ENCODE measurements at places on chromosomes 4 and X. TPM values are rescaled to one million over a fixed set of nuclear protein-coding genes. Genes with fewer than 3 reads are reported as not detected.

DNA sequence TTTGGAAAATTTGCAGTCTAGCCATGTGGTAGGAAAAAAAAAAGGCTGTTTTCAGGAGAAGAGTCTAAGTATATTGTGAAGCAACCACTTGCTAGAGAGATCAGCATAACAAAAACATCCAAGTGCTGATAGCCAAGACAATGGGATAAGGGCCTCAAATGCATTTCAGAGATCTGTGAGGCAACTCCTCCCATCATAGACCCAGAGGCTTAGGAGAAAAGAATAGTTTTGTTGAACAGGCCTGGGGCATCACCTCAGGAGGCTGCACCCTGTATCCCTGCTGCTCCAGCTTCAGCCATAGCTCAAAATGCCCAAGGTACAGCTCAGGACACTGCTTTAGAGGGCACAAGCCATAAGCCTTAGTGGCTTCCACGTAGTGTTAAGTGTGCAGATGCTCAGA lies 13.6 kb upstream of the GPR174 start:
- no peak for DNase-seq

Gene JAKMIP1
- total RNA-seq: 2.5 TPM

Gene SLC4A4
- 3.7 TPM for total RNA-seq

DNA sequence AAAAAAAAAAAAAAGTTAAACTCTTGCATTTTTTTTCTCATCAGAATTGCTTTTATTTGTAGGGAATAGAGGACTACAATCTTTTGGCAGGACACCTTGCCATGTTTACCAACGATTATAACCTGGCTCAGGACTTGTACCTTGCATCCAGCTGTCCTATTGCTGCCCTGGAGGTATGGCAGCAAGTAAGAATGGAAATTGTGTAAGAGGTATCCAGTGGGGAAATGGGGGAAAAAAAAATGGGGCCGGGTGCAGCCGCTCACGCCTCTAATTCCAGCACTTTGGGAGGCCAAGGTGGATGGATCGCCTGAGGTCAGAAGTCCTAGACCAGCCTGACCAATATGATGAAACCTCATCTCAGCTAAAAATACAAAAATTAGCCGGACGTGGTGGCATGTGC lies 49.8 kb downstream of the WDR19 start:
- DNase-seq: no peak

- no peak for DNase-seq
Measured at GRCh38 chr4:98248934-98249333, 12.2 kb upstream of the RAP1GDS1 start.

GRCh38 chr4:56972389-56972788 lies 5.0 kb downstream of the NOA1 start:
- DNase-seq: no peak

- no peak for DNase-seq
Measured at GRCh38 chr4:17336524-17336961, 175.3 kb downstream of the QDPR start.

GRCh38 chr4:184324939-184325477 lies 107.3 kb upstream of the ENPP6 start:
- DNase-seq: peak; percentile 0

- no peak for DNase-seq
Measured at GRCh38 chr4:108072300-108072699, 82.6 kb downstream of the HADH start.

Gene CDKL2
- not detected for total RNA-seq

GRCh38 chr4:149292425-149293007 lies 523.1 kb downstream of the IQCM start:
- no peak for DNase-seq

DNA sequence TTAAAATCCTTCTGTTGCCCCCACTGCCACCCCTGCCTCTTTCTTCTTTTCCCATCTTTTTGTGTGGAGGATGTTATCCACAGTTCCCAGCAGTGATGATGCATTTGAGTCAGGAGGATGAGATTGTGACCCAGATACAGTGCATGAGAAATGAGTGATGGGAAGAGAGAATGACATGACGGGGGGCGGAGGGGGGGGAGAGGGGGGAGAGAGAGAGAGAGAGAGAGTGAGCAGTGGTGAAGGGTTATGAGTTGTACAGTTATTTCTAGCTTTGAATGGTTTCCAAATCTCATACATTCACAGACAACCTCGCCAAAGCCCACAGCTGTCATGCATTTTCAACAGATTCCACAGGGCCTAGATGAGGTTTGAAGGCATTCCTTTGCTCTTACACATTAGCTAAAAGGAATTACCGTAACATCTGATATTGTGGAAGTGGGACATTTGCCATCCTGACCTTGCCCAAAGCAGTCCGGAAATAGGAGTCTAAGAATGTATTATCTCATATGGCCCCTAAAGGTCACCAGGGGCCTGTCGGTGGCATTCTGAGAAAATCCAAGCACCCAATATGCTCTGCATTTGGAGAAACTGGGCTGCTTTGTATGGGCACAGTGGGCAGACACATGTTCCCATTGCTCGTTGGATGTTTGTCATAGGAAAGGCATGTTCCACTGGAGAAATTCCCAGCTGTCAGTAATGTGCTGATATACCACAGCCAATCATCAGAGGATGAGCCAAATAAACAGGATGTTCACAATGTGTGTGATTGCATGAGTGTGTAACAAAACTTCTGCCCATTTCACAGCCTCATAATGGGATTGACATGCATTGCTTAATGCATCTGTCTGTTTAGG lies 435.8 kb downstream of the SPRY1 start:
- peak; percentile 18 for DNase-seq

Gene MAGEB2
- total RNA-seq: not detected

Gene VGLL1
- total RNA-seq: not detected

DNA sequence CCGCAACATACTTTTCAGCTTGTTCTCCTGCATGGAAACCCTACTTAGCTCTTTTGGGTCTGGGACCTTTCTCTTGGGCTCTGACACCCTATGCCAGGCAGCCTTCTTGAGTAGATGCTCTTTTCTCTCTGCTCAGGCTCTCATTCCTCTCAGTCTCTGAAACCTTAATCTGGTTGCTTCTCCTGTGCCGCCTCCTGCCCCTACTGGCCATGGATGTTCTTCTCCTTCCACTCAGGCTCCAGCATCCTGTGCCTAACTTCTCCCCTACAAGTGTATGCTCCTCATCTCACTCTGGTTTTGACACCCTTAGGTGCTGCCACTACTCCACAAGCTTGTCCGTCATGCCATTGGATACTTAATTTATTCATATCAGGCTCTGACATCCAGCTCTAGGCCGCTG lies 15.2 kb downstream of the BLTP1 start:
- DNase-seq: no peak

- DNase-seq: no peak
Measured at GRCh38 chr4:120939693-120940092, 17.2 kb upstream of the PRDM5 start.

Gene FAM156A
- 42.7 TPM for total RNA-seq

DNA sequence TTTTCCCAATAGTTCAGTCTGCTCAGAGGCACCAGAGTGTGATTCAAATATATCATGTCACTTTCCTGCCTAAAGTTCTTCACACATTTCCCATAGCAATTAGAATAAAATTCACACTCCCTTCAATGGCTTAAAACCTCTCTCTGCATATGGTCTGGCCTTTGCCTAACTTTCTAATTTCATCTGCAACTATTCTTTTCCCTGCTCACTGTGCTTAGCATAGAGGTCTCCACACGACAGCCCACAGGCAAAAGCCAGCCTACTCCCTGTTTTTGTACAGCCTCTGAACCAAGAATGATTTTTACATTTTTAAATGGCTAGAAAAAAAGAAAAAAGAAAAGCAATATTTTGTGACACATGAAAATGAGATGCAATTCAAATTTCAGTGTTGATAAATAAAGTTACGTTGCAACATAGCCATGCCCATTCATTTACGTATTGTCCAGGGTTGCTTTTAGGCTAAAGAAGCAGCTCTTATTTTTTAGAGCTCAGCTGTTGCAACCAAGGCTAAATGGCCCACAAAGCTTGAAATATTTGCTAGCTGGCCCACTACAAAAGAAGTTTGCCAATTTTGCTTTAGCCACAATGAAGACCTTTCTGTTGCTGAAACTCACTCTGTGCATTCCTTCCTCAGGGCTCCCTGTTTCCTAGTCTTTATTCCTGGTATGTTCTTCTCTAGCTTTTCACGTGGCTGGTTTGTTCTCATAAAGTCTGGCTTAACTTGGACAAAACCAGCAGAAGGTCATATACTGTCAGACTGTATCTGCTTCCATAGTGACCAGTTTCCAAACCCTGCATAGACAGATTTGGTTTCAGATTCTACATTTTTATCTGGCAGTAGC lies 26.6 kb upstream of the IRF2 start:
- no peak for DNase-seq

Gene AMTN
- not detected for total RNA-seq

Gene FRG2
- total RNA-seq: not detected

Gene BBS12
- 2.9 TPM for total RNA-seq

DNA sequence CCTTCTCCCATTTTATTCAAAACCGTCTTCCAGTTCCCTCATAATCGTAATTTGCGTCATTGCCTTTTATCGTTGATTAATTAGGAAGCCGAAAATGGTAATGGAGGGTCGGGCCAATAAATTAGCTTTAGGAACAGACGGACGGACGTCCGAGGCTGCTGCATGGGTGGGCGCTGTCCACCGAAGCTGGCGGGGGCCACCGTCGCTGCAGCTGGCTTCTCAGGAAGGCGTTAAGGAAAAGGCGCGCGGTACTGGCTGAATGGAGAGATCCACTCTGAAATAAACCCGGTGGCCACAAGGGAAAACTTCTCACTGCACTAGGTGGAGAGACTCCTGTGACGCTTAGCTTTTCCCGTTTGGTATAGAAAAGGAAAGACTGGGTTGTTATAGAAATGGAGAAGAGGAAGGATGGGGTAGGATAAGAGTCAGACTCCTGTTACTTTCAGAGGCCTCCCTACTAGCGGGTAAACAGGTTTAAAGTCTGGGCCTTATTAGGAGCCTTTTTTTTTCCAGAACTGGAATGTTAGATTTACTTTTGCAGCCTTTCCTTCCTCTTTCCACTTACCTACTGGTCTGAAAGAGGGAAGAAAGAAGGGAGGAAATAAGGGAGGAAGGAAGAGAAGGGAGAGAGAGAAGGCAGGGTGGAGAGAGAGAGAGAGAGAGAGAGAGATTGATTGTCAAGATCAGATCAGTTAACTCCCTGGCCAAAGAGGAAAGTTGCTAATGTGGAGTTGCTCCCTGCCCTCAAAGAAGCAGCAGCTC lies 11.3 kb upstream of the PRDM8 start:
- no peak for DNase-seq

GRCh38 chr4:177574446-177574845 lies 132.2 kb upstream of the AGA start:
- DNase-seq: no peak

DNA sequence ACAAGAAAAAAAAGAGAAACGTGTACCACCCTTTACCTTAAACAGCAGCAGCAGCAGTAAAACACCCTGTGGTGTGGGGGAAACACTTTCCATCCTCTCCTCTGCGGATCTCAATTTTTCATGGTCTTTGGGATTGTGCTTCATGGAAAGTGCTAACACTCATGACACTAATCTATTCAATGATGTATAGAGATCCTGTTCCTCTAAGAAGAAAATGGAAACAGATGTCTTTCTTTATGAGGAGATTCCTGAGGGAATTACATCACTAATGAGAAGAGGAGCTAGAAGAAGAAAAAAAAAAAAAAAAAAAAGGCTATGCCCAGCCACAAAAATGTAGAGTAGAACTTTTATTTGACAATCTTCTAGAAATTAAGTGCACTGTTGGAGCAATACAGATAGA lies 62.9 kb upstream of the NDST3 start:
- no peak for DNase-seq

Gene STBD1
- total RNA-seq: 10.3 TPM

Gene MAGED4
- total RNA-seq: 3.7 TPM

DNA sequence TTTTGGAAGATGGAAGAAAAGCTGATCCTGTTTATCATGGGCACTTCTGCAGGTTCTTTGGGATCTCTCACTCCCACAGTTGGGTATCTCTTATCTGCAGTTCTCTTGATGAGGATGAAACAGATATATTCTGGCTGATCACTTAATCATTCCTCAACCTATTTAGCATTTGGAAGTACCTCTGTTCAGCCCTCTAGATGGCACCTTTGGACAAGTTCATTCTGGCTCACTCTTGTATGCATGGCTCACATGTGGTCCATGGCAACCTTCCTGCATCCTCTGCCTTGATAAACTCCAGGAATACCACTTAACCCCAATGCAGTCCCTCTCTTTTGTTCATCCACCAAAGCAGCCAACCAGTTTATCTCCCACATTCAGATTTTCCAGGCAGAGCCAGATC lies 74.2 kb downstream of the SMARCA5 start:
- DNase-seq: no peak

DNA sequence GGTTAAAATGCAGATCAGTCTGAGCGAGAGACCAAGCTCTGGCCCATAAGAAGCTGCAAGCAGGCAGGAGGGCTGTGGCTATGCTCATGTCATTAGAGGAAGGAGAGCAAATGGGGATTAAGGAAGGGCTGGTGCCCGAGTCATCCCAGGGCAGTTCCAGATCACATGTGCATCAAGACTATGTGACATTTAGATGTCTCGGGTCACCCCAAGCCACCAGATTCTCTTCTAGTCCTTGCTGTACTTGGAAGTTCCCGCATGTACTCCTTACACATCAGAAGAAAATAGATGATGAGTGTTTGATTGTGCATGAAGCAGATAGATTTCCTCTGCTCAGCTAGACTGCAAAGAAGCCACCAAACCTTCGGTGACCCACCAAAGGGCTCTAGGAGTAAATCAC lies 42.1 kb upstream of the KLHL34 start:
- no peak for DNase-seq

Gene TCEAL3
- total RNA-seq: 39.6 TPM

GRCh38 chr4:7964890-7965662 lies 25.4 kb upstream of the AFAP1 start:
- peak; percentile 23 for DNase-seq

- DNase-seq: no peak
Measured at GRCh38 chr4:48602222-48602621, 112.2 kb downstream of the ZAR1 start.

DNA sequence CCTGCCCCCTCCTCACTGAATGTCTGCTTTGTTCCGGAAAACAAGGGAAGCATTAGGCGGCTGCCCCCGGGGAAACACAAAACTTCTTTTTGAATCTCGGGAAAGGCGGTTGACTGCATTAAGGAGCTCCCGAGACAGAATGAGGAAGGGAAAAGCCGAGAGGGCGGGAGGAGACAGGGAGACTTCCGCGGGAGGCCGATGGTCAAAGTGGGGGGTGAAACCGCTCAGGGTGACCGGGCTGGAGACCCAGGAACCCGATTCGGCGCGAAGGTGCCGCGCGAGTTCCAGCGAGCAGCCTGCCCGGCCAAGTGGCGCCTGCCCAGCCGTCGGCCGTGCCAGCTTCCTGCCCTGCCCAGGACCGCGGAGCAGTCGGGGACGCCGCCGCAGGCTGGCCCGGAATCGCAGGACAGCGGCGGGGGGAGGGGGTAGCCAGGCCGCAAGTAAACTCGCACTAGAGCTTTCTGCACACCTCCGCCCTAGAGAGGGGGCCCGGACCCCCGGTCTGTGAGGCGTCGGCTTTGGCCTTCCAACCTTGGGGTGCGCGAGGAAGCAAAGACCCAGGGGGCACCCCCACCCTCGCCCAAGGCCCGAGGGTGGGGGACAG lies 55.1 kb upstream of the BCOR start:
- no peak for DNase-seq

Gene CFI
- total RNA-seq: 24.1 TPM

Gene UNC5C
- total RNA-seq: 4.2 TPM

GRCh38 chr4:17098996-17099395 lies 200.6 kb upstream of the LDB2 start:
- no peak for DNase-seq

GRCh38 chr4:155974476-155974749 lies 20.7 kb upstream of the CTSO start:
- DNase-seq: no peak

- DNase-seq: no peak
Measured at GRCh38 chr4:179695175-179695574, 2252.9 kb upstream of the AGA start.

- DNase-seq: no peak
Measured at GRCh38 chr4:176752191-176752749, 40.5 kb downstream of the VEGFC start.

Gene ARR3
- not detected for total RNA-seq

Gene CHIC2
- total RNA-seq: 52.6 TPM

Data from tibial nerve (tissue), 4 donors.